ENCODE measurements at places on chromosomes 1 and 21. TPM values are rescaled to one million over a fixed set of nuclear protein-coding genes. Genes with fewer than 3 reads are reported as not detected.

ASAP3 gene
- 0.43 TPM for total RNA-seq

LENEP gene
- total RNA-seq, result 0.35 TPM

TMPRSS3 gene
- 24.8 TPM for total RNA-seq

EXTL1 gene
- total RNA-seq, result not detected

DNA sequence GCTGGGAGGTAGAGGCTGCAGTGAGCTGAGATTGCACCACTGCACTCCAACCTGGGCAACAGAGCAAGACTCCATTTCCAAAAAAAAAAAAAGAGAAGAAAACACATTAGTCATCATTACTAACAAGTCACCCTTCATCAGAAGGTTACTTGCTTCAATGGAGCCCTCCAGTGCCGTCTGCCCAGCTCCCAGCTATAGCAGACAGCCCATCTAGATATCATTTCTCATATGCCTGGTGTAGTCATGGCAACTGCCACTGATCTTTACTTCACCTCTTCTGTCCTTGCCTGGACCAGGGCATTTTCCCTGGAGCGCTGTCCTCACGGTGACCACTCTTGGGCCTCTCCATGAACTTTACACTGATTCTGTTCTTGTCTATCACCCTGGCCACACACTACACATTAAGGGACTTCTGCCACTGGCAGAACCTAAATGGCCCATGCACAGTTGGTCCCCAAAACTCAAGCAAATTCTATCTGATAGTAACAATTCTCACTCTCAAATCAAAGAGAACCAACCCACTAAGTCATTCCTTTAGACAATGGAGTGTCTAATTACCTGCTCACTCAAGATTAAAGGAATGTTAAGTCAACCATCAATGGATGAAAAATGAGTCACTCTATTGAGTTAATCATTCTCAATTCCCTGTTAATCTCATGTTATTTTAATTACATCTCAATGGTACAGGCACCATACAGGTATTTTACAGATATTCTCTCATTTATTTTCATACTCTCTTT lies 12.9 kb downstream of the GPA33 start:
- H3K4me3 ChIP-seq, result no peak overlapping the region
- H3K36me3 ChIP-seq, result no peaks in the 10 kb centered on the region
- no peak overlapping the region for H3K27ac ChIP-seq
- H3K4me1 ChIP-seq, result peaks cover 20% of the 10 kb centered on the region
- no peak for DNase-seq

DNA sequence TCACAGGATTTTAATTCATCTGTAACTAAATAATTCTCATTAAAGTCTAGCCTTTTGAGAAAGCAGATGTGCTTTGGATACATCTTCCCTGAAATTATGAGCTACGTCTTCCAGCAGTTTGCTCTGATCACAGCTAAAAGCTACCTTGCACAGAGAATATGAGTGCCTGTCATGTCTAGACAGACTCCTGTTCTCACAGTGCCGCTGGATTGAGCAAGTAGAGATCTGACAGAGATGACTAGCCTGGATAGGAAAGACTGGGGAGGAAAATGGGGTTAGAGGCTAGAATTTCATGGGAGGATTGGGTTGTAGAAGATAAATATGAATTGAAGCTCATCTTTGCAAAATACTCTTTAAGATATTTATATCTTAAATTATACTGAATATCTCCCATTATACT lies 24.1 kb downstream of the CEPT1 start:
- peaks cover 42% of the 10 kb centered on the region for H3K36me3 ChIP-seq
- H3K27ac ChIP-seq, result no peak overlapping the region
- peaks cover under 1% of the 10 kb centered on the region for H3K4me1 ChIP-seq
- no peak for DNase-seq
